Hepatocyte (in vitro differentiated cells): ENCODE measurements at places on chromosomes 5 and 9.

GRCh38 chr5:67416133-67416937 lies 219.7 kb upstream of the CD180 start:
- DNase-seq = no peak

DNA sequence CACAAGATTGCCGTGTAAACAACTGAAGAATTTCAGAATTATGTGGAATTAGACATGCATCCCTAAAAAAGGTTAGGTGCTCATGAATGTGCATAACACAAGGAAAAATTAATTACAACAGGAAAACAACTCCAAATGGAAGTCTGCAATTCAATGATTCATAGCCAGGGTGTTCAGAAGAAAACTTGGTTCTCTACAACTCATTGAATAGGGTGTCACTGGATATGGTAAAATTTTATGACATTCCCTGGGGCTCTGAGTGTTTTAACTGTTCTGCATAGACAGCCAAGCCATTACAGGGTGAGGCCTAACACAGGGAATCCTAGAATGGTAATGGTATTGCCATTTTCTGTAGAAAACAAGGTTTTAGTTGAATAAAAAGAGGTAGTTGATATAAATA lies 24.4 kb upstream of the ZSWIM6 start:
- DNase-seq = no peak

DNA sequence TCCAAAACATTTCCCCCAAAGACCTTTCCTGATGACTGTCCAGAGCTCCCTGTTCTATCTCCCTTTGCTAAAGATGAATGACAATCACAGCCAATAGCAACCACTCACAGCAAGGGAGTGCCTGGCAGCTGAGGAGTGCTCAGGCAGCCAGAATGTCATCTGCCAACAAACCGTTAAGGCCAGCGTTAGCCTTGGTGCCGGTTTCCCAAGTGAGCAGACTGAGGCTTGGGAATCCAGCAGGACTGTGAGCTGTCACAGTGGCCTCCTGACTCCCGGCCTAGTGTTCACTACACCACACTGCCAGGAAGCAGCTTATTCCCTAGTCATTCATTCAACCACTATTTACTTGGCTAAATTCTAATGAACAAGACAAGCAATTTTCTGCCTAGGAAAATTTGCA lies 24.7 kb downstream of the STK10 start:
- DNase-seq = no peak

GRCh38 chr5:175590471-175590881 lies 67.4 kb upstream of the HRH2 start:
- peak; percentile 24 for DNase-seq

GRCh38 chr9:83960991-83961390 lies 19.0 kb downstream of the HNRNPK start:
- no peak for DNase-seq

- no peak for DNase-seq
These were observed 376 bp downstream of the GOLGA1 start for GRCh38 chr9:124940521-124940893.

DNA sequence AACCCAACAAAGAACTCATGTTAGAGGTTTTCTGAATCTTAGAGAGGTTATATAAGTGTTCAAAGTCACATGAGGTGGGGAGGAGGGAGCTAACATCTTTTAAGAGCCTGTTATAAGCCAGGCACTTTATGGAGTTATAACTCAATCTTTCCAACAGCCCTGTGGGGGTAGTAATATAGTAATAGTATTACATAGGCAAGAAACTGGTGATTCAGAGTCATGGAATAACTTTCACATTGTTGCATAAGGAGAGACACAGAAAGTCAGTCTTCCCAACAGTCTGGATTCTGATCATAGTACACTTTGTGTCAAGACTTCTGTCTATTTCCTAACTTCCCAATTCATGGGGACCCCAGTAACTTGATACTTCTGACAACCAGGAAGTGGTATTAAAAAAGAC lies 89.2 kb downstream of the ACER2 start:
- peak; percentile 19 for DNase-seq

- no peak for DNase-seq
These were observed 73.3 kb upstream of the HMHB1 start for GRCh38 chr5:143738417-143739401.

DNA sequence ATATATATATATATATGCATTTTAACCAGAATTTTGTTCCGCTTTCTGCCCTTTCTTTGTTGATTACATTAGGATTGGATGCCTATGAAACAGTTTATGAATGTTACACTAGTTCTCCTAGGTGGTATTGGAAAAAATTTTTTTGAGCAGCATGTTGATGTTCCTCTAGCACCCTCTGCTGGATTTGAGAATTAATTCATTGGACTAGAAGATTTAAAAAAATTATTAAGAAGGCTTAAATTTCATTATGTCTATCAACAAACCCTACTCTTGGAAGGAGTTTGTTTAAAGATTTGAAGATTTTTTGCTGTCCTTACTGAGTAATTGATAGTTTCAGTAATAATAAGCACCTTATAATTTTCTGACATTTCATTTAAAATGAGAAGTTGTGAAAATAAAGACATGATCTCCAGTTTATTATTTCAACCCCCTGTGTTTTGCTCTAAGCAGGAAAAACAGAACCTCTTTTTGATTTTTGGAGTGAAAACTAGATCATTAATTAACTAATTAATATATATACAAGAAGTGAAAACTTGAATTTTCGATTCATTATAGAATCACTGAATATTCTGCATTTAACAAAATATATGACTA lies 89.6 kb downstream of the CCDC171 start:
- DNase-seq = peak; percentile 69

GRCh38 chr5:124237206-124237695 lies 509.2 kb downstream of the ZNF608 start:
- no peak for DNase-seq

- DNase-seq = no peak
These were observed 13.3 kb downstream of the BTNL3 start for GRCh38 chr5:181001947-181002346.

GRCh38 chr9:137078701-137079400 lies 1.5 kb downstream of the UAP1L1 start:
- DNase-seq = no peak

DNA sequence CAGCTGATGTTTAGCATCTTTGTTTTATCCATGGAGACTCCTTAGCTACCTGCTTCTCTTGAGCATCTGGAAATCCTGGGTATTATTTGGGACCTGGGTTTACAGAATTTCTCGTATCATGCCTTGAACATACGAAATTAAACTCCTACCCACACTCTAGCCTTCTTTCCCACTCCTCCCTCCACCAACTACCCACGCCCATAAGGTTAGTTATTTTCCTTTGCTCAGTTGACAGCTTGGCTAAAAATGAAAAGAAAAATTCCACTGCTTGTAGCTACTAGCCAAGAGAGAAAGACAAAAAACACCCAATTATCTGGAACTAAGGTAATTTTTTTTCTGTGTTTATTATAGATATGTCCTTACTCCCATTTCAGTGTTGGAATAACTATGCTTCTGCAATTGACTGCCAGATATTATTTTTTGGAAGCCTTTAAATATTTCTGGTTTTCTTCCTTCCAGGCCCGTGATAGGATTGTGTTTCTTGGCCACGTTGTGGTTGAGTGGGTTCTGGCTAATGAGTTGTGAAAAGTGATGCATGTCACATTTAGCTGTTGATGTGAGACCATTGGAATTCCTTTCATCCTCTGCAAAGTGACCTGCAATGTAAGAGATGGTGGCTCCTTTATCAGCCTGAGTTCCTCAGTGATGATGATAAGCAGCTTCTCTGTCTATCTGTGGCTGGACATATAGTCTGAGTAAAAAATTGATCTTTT lies 308.1 kb downstream of the LRRC70 start:
- DNase-seq = no peak

DNA sequence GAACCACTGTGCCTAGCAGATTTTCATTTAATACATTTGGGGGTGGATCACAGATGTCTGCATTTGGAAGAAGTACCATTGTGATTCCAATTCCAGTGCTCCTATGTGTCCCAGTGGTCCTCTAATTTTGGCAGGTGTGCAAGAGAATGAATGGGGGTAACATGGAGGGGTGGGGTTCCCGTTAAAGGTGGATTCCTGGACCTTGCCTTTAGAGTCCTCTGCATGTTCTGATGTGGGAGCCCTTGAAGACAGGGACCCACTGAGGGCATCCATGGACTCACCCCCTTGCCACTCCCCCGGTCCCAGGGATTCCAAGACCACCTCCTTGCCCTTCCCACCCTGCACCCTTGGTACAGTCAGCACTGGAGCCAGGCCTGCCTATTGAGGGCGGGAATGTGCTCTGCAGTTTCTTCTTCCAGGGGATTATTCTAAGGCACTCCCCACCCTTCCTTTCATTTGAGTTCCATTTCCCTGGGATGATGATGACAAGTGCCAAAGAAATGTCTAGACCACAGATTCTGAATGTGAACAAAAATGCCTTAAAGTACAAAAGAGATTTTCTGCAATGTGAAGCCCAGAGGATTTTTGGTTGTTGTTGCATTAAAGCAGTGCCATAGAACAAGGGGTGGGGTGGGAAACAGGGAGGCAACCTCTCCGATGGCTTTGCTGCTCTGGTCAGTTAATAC lies 119.4 kb upstream of the PTCH1 start:
- DNase-seq = no peak

DNA sequence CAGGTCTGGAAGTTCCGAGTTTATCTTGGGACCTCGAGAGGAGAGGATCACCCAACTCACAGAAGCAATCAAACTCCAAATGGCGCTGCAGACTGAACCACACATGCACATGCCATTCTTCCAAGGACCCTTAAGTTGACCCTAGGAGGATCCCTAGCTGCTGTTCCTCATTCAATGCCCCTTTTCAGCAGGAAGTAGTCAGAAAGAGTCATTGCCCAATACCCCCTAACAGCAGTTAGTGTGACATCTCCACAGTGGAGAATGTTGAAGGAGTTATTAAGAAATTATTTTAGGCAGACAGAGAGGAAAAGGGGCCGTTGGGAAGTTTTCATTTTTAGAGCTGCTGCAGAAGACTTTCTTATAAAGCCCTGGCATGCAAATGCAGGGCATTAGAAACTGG lies 229.9 kb upstream of the DAB2 start:
- no peak for DNase-seq

- no peak for DNase-seq
These were observed 114.7 kb upstream of the GDNF start for GRCh38 chr5:37954561-37954960.

DNA sequence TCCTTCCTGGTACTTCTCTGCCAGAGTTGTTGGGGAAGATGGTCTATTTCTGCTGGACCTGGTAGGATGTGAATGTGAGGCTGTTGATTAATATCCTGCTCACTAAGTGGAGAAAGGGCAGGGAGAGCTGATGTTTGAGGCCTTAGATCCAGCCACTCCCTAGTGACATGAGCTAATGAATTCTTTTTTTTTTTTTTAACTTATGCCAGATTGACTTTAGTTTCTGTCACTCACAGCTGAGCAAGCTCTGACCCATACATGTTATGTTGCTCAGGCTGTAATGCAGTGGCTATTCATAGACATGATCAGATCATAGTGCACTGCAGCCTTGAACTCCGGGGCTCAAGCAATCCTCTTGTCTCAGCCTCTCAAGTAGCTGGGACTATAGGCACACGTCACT lies 75.1 kb upstream of the SPRY4 start:
- DNase-seq = no peak

DNA sequence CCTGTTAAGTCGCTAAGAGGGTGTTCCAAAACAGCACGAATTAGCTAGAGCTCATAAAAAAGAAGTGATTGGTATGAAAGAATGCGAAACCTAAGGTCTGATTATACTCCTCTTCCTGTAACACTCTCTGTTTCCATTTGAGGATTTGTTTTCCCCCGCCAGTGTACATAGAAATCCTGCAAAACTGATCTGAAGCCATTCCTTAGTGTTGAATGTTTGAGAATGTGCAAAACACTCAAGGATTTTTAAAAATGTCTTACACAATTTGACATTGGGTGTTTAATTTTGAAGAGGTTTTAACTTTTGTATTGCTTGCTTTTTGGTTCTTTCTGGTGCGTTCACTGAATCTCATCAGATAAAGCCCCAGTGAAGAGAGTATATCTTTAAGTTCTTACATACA lies 105.3 kb downstream of the KCNN2 start:
- DNase-seq = no peak

DNA sequence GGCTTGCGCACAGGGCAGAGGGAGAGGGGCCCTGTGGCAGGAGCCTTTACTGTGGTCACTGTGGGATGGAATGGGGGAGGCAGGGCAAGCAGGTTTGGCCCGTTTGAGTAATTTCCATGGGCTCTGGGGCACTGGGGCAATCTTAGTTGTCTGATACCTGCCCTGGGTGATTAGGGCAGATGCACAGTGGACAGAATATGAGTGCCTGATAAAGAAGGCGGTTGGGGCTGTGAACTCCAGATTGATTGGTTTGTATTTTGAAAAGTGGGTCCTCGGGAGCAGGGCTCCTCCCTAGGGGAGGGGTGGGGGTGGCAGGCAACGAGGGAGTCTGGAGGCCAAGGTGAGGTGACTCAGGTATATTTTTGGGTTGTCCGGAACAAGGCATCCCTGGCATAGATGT lies 247.5 kb downstream of the NSG2 start:
- DNase-seq = no peak

GRCh38 chr9:12695474-12695873 lies 2.3 kb downstream of the TYRP1 start:
- no peak for DNase-seq

DNA sequence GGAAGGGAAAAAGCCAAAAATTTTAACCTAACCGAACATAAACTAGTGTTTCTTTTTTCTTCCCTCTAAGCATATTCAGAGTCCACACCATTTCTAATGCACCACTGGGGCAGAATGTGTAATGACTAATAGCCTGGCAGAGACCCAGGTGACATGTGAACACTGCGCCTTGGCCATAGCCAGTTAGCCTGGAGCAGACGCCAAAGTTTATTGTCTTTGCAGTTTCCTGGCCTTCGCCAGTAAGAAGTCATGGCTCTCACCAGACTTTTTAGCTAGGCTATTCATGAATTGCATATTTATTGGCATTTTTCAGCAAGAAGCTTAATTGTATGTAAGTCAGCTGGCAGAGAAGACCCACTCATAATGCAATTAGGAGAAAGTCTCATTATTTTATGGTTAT lies 182.8 kb upstream of the SLC27A6 start:
- no peak for DNase-seq

- DNase-seq = no peak
These were observed 39.2 kb upstream of the LURAP1L start for GRCh38 chr9:12735665-12736064.

DNA sequence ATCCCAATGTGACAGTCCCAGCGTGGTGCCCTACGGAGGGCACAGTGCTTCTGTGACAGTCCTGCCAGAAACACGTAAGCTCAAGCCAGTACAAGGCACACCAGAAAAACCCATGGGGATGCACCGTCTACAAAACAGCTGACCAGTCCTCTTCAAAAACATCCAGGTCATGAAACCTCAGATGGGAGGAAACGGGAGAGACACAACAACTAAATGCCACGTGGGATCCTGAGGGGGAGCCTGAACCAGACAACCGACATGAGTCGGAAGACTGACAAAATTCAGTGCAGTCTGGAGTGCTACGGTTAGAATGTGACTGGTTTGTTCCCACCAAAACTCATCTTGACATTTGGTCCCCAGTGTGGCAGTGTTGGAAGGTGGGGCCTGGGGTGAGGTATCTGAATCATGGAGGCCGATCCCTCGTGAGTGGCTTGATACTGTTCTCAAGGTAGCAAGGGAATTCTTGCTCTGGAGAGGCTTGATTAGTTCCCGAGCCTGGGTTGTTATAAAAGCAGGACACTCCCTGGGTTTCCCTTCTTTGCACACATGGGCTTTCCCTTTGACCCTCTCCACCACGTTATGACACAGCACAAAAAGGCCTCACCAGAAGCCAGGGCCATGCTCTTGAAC lies 55.4 kb downstream of the ADAMTS2 start:
- DNase-seq = no peak

GRCh38 chr9:106119176-106119575 lies 424.8 kb downstream of the TMEM38B start:
- DNase-seq = no peak
